ENCODE measurements at places on chromosomes 3 and 15. TPM values are rescaled to one million over a fixed set of nuclear protein-coding genes. Genes with fewer than 3 reads are reported as not detected.

Gene BCHE
- total RNA-seq, result not detected

DNA sequence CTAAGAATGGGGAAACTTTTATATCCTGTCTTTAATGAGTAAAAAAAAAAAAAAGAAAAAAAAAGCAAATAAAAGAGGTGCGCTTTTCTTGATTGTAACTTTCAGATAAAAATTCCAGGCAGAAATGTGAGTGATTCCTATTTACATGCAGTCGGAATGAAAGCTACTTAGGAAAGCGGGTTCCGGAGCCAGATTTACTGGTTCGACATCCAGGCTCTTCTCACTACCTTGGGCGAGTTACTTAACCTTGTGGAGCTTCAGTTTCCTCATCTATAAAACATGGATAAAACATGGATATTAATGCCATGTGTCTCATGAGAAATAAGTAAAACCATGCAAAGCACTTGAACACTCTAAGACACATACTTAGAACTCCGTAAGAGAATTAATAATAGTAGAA lies 169.2 kb downstream of the TP63 start:
- no peak overlapping the region for H3K27ac ChIP-seq
- H3K4me3 ChIP-seq, result no peak overlapping the region
- DNase-seq, result no peak
- H3K27me3 ChIP-seq, result no peaks in the 10 kb centered on the region
- H3K4me1 ChIP-seq, result no peaks in the 10 kb centered on the region

GRCh38 chr3:101876142-101876541 lies 26.8 kb downstream of the NFKBIZ start:
- H3K36me3 ChIP-seq, result peaks cover 2% of the 10 kb centered on the region
- H3K27me3 ChIP-seq, result no peaks in the 10 kb centered on the region
- H3K27ac ChIP-seq, result no peak overlapping the region
- no peak for DNase-seq

GRCh38 chr3:31244929-31245817 lies 287.6 kb upstream of the STT3B start:
- H3K4me1 ChIP-seq, result peaks cover 48% of the 10 kb centered on the region
- no peak overlapping the region for H3K27ac ChIP-seq
- no peak for DNase-seq
- H3K4me3 ChIP-seq, result no peak overlapping the region
- H3K27me3 ChIP-seq, result no peaks in the 10 kb centered on the region

GRCh38 chr3:23668430-23668904 lies 137.3 kb upstream of the UBE2E1 start:
- no peak overlapping the region for H3K27ac ChIP-seq
- no peak for DNase-seq
- H3K4me1 ChIP-seq, result no peaks in the 10 kb centered on the region

GRCh38 chr15:89530976-89531375 lies 34.6 kb upstream of the RHCG start:
- no peak overlapping the region for H3K4me3 ChIP-seq
- no peaks in the 10 kb centered on the region for H3K4me1 ChIP-seq
- H3K27me3 ChIP-seq, result peaks cover 3% of the 10 kb centered on the region

GRCh38 chr15:58931987-58932588 lies 1.4 kb downstream of the SLTM start:
- DNase-seq, result peak; percentile 15
- no peaks in the 10 kb centered on the region for H3K27me3 ChIP-seq
- peak overlapping the region; percentile 98 for H3K27ac ChIP-seq
- peaks cover 22% of the 10 kb centered on the region for H3K36me3 ChIP-seq
- H3K4me1 ChIP-seq, result peaks cover 19% of the 10 kb centered on the region

GRCh38 chr15:96838081-96838480 lies 507.6 kb downstream of the NR2F2 start:
- no peak for DNase-seq
- H3K27ac ChIP-seq, result no peak overlapping the region
- no peaks in the 10 kb centered on the region for H3K4me1 ChIP-seq
- H3K36me3 ChIP-seq, result no peaks in the 10 kb centered on the region
- no peak overlapping the region for H3K4me3 ChIP-seq

DNA sequence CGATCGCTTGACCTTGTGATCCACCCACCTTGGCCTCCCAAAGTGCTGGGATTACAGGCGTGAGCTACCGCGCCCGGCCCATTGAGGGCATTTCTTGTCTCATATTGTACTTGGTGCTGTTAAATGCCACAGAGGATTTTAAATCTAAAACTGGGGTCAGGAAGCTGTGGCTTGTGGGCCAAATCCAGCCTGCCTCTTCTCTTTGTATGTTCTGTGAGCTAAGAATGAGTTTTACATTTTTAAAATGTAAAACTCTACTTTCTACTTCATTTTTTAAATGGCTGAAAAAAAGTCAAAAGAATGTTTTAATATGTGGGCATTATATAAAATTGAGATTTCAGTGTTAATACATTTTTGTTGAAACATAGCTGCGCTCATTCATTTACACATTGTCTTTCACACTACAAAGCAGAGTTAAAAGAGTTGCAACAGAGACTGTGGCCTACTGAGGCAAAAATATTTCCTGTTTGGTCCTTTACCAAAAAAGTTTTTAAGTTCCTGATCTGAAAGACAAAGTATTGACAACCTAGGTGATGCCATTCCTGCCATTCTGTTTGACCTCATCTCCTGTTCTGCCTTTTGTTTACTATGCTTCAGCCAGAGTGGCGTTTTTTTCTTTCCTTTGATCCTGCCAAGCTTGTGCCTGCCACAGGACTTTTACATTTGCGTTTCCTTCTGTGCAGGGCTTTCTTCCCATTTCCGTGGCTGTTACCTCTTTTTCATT lies 50.4 kb downstream of the PDCD6IP start:
- H3K27ac ChIP-seq, result peak overlapping the region; percentile 9
- H3K4me1 ChIP-seq, result peaks cover 40% of the 10 kb centered on the region
- H3K36me3 ChIP-seq, result peaks cover 32% of the 10 kb centered on the region
- no peak overlapping the region for H3K4me3 ChIP-seq
- no peaks in the 10 kb centered on the region for H3K27me3 ChIP-seq

GRCh38 chr15:39629371-39629770 lies 48.5 kb downstream of the THBS1 start:
- peak; percentile 86 for DNase-seq
- H3K4me1 ChIP-seq, result peaks cover 65% of the 10 kb centered on the region
- peak overlapping the region; percentile 85 for H3K27ac ChIP-seq
- no peaks in the 10 kb centered on the region for H3K27me3 ChIP-seq
- H3K36me3 ChIP-seq, result peaks cover 11% of the 10 kb centered on the region
- H3K4me3 ChIP-seq, result peak overlapping the region; percentile 6

DNA sequence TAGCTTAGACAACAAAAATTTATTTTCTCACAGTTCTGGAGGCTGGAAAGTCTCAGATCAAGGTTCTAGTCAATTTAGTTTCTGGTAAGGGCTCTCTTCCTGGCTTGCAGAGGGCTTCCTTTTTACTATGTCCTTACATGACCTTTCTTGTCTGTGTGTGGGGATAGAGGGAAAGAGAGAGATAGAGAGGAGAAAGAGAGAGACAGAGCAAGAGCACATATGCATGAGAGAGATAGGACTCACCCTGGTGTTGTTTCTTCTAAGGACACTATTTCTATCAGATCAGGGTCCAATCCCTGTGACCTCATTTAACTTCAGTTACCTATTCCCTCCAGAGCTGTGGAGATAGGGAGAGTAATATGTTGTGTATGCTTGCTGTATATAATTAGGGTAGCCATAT lies 44.9 kb upstream of the TEX9 start:
- no peak overlapping the region for H3K27ac ChIP-seq
- H3K4me1 ChIP-seq, result no peaks in the 10 kb centered on the region
- H3K36me3 ChIP-seq, result no peaks in the 10 kb centered on the region
- peaks cover 7% of the 10 kb centered on the region for H3K27me3 ChIP-seq
- H3K4me3 ChIP-seq, result no peak overlapping the region
